EL (cell line): ENCODE measurements at places on chromosomes 12 and 14.
A peak's percentile ranks its signal among the peaks of the same experiment; 100 is the strongest.

DNA sequence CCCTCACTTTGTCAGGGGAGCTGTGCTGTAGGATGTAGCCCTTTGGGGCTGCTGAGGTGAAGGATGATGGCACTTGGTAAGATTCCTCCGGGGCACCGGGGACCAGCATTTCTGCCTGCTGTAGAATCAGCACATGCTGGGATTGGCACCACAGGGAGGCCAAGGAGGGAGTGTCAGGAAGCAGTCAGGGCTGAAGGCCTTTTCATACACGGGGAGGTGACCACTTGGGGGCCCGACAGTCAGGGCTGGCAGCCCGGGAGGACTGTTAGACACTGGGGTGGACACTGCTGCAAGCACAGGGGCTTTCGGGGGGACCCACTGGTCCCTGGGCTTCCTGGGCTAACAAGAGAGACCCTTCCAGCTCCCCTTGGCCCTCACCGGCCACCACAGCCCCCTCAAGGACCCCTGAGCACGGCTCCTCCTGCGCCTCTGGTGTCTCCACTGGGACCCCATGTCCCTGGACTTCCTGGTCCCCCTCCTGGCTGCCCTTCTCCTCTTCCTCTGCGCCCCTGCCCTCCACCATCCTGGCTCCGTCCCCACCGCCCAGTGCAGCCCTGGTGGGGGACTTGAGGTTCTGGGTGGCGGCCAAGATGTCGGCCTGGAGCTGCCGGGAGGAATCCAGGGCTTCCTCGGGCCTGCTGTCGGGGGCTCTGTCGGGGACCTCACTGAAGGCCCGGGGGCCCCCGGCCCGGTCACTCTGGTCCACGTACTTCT lies 6.5 kb downstream of the TMEM119 start:
- no peak for DNase-seq

GRCh38 chr12:67649570-67650387 lies 1.2 kb downstream of the DYRK2 start:
- DNase-seq, result peak; percentile 21

DNA sequence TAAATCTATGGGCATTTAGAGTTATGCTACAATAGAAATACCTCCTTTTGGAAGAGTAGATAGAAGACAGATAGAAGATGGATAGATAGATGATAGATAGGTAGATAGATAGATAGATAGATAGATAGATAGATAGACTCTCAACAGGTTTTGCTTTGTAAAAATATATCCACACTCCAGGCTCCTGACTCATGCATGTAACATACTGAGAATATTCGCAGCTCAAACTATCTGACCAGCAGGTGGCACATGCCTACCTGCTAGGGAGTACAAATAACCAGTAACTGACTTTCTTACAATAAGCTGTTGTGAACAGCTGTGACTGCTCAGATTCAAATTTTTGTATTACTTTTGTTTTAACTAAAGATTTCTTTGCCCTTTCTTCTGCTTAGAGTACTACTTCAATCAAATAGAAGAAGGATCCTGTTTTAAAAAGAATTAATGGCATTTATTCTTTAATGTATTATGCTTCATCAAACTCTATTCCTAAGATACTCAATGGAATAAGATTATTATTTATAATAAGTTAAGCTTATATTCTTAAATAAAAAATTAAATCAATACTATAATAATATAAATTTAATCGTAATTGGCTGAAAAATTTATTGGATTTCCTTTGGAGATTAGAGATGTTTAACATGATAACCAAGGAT lies 15.8 kb upstream of the CPNE8 start:
- no peak for DNase-seq

GRCh38 chr14:64860039-64860438 lies 19.7 kb downstream of the SPTB start:
- no peak for DNase-seq

GRCh38 chr12:120666571-120667390 lies 20.2 kb upstream of the MLEC start:
- DNase-seq, result no peak

DNA sequence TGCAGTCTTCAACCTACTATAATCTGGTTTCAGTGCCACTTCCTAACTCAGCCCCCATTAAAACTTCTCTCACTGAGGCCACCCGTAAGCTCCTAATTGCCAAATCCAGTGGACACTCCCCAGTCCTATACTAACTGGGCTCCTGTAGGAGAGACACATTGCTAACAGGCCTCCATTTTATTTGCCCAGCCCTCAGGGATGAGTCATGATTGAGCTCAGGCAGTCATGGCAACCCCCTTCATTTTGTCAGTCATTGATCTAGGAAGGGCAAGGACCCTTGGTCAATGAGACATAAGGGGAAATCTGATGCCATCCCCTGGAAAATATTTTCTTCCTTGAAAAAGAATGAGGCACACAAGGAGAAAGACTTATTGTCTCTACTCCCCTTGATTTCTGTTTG lies 70.1 kb upstream of the HIF1A start:
- DNase-seq, result peak; percentile 41

DNA sequence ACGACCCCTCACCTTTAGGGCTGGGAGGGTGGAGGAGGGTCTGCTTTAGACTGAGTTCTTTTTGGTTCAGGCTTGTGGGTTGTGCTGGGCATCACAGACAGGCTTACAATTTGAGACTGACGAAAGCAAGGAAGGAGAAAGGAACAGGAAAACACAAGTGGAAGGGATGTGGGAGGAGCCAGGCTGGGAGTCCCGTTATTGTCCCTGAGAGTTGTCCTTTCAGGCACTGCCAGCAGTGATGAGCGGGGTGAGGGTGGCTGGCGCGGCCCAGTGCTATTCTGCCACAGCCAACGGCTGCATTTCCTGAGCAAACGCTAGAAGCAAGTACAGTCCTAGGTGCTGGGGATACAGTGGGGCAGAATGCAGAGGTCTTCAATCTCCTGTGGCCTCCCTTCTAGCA lies 29.2 kb upstream of the TSPAN9 start:
- DNase-seq, result no peak

- peak; percentile 86 for DNase-seq
These were observed 40.0 kb upstream of the CAPRIN2 start for GRCh38 chr12:30794591-30795409.

DNA sequence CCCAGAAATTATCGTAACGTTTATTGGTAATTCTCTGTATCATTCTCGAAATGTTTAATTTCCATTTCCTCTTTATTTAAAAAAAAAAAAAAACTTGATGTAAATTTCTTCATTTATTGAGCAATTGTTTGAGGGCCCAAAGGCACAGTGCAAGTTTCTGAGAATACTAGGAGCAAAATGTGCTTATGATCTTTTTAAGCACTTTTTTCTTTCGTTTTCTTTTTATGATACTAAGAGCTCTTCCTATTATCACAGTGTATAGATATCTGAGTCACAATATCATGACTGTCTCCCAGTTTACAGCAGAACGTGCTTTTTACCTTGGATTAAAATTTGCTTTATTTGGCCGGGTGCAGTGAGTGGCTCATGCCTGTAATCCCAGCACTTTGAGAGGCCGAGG lies 5.6 kb downstream of the ATP2A2 start:
- DNase-seq, result peak; percentile 40

DNA sequence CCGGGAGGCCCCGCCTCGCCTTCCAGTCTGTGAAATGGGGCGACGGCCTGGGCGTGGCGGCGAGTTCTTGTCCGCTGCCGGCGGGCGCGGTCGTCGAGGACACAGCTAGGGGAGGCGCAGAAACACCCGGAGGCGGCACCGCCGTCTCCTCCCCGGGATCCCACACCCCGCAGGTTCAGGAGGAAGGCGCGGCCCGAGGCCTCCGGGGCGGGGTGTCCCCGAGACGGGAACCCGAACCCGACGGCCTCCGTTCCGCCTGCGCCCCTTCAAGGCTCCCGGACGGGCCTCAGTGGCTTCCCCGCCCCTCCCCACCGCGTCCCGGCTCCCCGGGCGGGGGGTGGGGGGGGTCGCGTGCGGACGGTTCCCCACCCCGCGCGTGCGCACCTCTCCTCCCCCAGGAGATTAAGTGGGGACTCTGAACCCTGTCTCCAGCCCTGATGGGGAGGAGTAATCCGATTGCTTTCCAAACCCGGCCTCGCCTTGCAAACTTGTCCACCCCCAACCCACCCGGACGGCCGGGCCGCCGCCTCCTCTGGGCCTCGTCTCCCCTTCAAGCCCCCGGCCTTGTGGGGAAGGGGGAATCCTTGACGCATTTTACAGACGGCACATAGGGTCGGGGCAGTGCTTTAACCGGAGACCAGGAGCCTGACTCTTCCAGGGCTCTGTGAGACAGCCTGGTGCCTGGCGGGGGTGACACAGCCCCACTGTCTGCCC lies 35.3 kb upstream of the ANKRD9 start:
- DNase-seq, result no peak

DNA sequence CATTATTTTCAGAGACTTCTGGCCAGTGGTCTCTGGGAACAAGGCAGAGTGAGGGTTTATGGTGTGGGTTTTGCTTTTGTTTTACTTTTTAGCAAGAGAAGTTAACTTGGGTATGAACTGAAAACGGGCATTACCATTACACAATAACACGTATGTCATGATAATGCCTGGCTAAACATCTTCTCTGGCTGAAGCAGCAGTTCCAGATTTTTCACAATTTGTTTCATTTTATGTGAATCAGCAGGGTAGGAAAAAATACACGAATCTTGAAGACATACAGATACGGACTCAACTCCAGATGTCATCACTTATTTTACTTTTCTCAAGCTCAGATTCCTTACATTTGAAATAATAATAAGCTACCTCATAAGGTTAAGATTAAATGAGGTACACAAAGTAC lies 2.5 kb upstream of the PCNX4 start:
- DNase-seq, result no peak

DNA sequence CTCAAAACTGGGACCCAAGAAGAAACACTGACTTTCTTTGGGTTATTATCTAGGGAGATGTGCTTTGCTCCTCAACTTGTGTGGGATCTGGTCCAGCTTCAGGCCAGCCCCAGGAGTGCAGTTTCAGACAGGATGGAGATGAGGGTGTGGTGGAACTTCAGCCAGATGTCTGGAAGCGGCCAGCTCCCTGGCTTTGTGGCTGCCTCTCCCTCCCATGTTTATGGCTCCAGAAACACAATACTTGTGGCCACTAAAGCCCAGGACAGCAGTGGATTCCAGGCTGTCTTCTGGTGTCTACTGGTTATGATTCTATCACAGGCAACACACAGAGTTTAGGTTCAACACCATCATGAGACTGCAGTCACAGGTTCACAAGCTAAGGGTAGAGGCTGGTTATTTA lies 44.2 kb upstream of the EMP1 start:
- no peak for DNase-seq

DNA sequence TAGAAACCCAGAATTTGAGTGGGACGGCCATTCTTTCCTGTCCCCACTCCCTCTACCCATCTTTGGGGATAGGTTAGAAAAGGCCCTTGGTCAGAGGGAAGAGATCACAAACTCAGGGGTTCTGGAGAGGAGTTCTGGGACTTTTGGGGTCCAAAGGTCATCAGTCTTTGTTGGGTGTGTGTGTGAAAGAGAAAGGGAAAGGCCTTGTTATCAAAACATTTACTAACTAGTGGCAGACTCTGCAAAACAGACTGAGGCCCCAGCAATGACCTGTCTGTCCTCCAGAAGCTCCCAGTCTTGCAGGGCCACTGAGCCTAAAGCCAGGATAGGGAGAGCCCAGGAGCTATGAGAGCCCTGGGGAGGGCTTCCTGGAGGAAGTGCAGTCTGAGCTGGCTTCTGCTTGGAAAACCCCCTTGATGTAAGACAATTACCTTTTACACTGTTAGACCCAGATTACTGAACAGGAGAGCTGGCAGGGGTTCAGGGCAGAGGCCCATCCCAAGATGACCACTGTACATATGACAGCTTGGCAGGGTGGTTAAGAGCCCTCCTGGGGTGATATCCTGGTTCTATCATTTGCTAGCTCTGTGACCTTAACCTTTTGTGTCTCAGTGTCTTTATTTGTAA lies 429.1 kb upstream of the CCDC196 start:
- no peak for DNase-seq

GRCh38 chr14:24941719-24942118 lies 108.2 kb downstream of the STXBP6 start:
- no peak for DNase-seq
